C1 segment of cervical spinal cord (tissue), 14 donors: ENCODE measurements at places on chromosomes 4 and X.

DNA sequence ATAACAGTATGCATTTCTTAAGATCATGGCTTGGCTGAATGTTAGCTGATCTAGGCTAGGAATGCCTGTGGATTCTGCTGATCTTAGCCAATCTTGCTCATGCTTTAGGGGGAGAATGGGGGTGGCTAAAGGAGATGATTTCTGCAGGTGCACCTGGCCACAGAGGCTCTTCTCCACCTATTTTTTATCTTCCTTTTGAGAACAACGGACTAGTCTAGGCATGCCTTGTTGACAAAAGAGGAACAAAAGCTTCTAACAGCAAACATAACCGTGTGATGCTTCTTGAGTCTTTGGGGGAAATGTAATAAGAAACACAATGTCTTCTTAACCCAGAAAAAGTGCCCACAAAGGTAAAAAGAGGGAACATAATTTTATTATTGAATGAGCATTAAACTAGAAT is 743.5 kb downstream of the ARAP2 start:
- no peak for DNase-seq

GRCh38 chr4:14117575-14118238 is 490.2 kb upstream of the BOD1L1 start:
- no peak for DNase-seq

GRCh38 chr4:10664408-10664807 is 20.2 kb downstream of the CLNK start:
- no peak for DNase-seq

GRCh38 chrX:74835566-74835965 is 89.7 kb downstream of the NEXMIF start:
- no peak for DNase-seq

- no peak for DNase-seq
Observed at GRCh38 chrX:153649178-153649914, 2.3 kb downstream of the DUSP9 start.

DNA sequence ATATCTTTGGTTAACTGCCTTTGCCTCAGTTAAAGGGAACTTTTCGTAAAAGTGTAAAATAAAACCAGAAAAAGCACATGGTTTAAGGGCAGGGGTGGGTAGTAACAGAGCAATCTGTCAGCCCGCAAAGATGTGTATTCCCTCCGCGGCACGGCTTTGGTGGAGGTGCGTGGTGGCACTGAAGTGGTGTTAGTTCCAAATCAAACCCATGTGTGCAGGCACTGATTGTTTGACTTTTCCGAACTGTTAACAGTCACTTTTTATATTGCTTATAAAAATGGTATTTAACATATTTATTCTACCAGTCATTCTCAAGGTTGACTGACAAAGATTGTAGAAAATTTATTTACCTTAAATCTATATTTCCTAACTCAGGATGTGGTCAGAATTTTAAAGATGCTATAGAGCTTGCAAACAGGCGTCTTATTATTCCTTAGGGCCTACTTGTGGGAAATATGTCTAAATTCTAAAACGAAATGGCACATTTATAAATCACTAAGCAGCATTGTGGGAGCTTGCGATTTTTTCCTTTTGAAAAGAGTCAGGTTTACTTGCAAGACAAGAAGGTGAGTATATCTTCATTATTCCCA is 272.7 kb upstream of the PCDH18 start:
- DNase-seq, result no peak

DNA sequence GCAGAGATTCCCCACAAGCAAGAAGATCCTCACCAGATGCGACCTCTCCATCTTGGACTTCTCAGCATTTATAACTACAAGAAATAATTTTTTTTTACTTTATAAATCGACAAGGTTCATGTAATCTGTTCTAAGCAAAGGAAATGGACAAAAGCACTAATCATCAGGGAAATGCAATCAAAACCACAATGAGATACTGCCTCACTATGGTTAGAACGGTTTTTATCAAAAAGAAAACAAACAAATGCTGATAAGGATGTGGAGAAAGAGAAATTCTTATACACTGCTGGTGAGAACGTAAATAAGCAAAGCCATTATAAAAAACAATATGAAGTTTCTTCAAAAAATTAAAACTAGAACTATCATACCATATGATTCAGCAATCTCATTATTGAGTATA is 1382.6 kb downstream of the ARAP2 start:
- no peak for DNase-seq

- no peak for DNase-seq
Observed at GRCh38 chr4:113528395-113528794, 233.1 kb downstream of the CAMK2D start.

DNA sequence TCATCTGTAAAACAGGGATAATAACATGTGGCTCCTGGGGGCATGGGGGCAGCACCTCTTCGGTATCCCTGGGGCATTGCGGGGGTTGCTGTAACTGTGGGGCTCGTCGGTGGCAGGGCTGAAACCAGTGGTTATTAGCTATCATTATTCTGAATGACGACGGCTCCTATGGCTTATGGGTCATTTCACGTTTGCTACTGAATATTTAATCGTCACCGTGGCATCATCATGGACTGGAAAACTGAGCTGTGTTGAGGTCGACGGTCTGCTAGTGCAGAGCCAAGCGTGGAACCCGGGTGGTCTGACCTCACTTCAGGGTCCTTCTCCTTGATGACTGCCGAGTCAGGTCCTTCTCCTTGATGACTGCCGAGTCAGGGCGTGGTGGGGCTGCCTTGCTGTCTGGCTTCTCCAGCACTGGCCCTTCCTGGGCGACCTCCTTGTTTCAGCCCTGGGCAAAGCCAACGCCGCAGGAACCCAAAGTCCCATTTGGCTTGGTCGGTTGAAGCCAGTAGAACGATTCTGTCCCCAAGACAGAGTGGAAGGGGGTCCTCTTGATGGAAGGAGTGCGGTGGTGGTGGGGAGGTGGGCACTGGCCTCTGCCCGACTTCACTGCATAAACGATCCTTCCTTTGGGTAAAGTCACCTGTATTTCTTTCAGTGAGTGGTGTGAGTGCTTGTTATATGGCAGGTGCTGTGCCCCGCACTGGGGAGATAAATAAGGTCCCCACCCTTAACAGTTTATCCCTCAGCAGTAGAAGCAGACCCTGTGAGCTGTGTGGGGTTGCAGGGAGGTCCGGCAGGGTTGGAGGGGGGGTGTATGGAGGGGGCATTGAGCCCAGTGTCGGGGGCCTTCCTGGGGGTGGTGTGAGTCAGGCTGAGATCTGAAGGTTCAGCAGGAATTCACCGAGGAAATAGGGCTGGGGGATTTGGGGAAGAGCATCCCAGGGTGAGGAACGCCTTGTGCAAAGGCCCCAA is 40.8 kb downstream of the PSAPL1 start:
- no peak for DNase-seq
